ENCODE measurements at places on chromosomes 6 and 20. TPM values are rescaled to one million over a fixed set of nuclear protein-coding genes. Genes with fewer than 3 reads are reported as not detected.

ELOVL2 gene
- 12.4 TPM for polyA plus RNA-seq

EYS gene
- polyA plus RNA-seq = 0.96 TPM

TP53TG5 gene
- polyA plus RNA-seq = 2.0 TPM

ADTRP gene
- 1.2 TPM for polyA plus RNA-seq

STAU1 gene
- polyA plus RNA-seq = 118 TPM

NECAB3 gene
- polyA plus RNA-seq = 13.3 TPM

PPP1R3D gene
- 6.0 TPM for polyA plus RNA-seq

MUCL3 gene
- 0.10 TPM for polyA plus RNA-seq

TRIM15 gene
- 0.08 TPM for polyA plus RNA-seq

TSBP1 gene
- polyA plus RNA-seq = 0.27 TPM

DPPA5 gene
- polyA plus RNA-seq = not detected

APOM gene
- polyA plus RNA-seq = 95.0 TPM

OR2J3 gene
- not detected for polyA plus RNA-seq

ENPP4 gene
- 17.8 TPM for polyA plus RNA-seq

ISM1 gene
- polyA plus RNA-seq = 4.3 TPM

EPHA7 gene
- 53.5 TPM for polyA plus RNA-seq

ACTL10 gene
- 0.32 TPM for polyA plus RNA-seq

SASH1 gene
- polyA plus RNA-seq = 30.2 TPM

WFDC5 gene
- not detected for polyA plus RNA-seq

DCDC2 gene
- polyA plus RNA-seq = 136 TPM

BPIFA1 gene
- not detected for polyA plus RNA-seq

CFB gene
- polyA plus RNA-seq = 10.7 TPM
